ENCODE measurements at places on chromosomes 13 and 19.

DNA sequence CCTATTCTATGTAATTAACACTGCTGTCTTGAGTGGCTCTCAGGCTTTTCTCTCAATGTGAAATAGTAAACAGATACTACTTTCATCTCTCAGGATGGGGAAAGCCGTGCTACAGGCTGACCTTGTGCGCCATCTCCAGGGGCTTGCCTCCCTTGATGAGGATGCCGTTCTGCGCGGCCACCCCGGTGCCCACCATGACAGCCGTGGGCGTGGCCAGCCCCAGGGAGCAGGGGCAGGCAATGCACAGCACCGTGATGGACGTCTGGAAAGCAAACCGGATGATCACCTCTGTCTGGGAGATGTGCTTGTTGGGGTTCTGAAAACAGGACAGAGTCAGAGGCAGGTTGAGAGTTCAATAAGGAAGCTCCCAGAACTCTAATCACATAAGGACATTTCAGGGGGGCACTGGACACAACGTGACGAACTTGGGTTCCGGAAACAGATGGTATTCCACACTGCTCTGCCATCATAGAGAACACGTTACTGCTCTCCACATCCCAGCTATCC is 65.0 kb downstream of the ATP7B start:
- DNase-seq, result no peak

- no peak for DNase-seq
Observed at GRCh38 chr13:77637588-77637987, 59.9 kb upstream of the SLAIN1 start.

GRCh38 chr13:99733346-99733745 is 232.1 kb downstream of the TM9SF2 start:
- no peak for DNase-seq

DNA sequence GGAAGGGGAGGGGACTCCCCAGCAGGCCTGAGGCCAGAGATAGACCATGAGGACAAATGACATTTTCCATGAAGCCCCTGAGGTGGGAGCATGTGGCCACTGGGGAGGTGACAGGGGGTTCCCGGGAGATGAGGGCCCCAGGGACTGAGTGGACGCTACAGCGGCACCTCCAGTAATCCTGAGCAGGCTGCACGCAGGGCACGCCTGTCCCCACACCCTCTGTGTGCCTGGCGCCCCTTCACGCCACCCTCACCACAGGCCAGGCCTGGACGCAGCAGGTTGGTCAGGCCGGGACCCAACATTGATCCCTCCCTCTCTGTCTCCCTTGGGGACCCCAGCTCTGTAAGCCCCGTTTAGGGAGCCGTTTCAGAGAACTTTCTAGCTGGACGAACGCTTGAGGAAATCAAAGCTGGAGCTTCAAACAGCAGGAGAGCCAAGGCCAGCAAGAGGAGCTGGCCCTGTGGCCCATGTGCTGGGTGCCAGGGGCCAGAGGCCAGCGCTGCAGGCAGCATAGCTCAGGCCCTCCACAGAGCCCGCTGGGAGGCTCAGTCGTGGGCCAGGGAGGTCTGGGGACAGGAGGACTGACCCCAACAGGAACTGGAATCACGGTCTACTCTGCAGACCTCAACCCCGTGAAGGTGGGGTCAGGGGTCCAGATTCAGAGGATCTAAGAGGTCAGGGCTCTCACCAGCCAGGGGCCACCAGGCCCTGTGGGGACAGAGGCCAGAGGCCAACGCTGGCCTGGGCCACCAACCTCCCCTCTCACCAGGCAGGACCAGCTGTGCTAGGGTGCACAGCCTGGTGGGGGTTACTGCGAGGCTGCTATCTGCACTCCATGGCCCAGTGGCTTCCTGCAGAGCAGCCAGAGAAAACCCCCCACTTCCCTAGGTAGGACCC is 14.6 kb downstream of the LSM4 start:
- DNase-seq, result no peak
